Uterine smooth muscle cell (primary cell): ENCODE measurements at places on chromosomes 11 and 22. TPM values are rescaled to one million over a fixed set of nuclear protein-coding genes. Genes with fewer than 3 reads are reported as not detected.

IL10RA gene
- total RNA-seq, result 0.50 and 0.66 TPM in 2 replicates

C11orf52 gene
- total RNA-seq, result 0.11 and 0.25 TPM in 2 replicates

POU2F3 gene
- total RNA-seq, result 0.12 TPM in 1 of 2 replicates, not detected in the other

MISFA gene
- 1.3 and 1.5 TPM in 2 replicates for total RNA-seq

HTR3A gene
- under 0.01 TPM in 1 of 2 replicates, not detected in the other for total RNA-seq

OR10A2 gene
- total RNA-seq, result not detected in 2 replicates

FAT3 gene
- 6.2 and 15.2 TPM in 2 replicates for total RNA-seq
